ENCODE measurements at places on chromosomes 1 and 21.

DNA sequence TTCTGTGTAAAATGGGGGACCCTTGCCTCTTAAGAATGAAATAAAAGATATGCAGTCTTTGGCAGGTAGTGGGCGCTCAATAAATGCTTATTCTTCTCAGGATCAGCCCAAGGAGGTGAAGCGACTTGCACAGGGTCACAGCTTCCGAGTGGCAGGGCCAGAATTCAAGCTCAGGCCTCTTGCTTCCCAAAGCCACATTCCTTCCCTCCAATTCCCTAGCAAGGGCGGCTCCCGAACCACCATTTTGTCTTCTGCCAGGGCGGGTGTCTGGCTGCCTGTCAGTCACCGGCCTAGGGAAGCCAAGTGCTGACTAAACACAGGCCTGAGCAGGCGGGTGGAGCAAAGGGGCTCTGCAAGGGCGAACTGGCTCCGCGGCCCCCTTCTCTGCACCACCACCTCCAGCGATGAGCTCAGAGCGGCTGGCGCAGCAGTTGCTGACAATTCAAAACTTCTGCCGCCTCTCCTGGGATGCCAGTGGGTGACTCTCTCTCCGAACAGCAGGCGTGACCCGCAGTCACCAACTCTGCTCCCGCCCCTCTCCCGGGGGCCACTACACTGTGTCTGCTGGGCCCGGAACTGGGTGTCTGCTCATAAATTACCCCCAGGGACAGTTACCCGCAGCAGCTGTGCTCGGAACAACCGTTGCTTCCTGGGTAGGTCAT lies 10.8 kb downstream of the GPR3 start:
- DNase-seq, result peak; percentile 50

DNA sequence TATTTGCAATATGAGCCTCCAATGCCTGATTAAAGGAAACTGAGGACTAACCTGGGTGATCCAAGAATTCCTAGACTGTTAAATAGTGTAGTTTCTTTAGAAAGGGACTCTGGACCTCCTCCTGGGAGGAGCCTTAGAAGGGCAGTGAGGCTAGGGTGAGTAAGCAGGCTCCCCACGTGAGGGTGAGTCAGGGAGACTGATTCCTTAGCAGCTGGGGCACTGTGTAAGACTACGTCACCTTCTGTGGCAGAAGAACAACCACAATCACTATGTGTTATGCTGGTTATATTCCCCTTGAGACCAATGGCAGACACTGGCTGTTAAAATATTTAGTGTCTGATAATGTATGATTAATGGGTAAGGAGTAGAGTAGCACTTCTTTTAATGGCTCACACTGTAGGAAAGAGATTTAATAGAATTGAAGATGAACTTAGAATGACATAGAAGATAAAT lies 53.3 kb upstream of the SYT14 start:
- DNase-seq, result no peak

- DNase-seq, result no peak
These were observed 16.1 kb downstream of the CNR2 start for GRCh38 chr1:23897083-23897482.

DNA sequence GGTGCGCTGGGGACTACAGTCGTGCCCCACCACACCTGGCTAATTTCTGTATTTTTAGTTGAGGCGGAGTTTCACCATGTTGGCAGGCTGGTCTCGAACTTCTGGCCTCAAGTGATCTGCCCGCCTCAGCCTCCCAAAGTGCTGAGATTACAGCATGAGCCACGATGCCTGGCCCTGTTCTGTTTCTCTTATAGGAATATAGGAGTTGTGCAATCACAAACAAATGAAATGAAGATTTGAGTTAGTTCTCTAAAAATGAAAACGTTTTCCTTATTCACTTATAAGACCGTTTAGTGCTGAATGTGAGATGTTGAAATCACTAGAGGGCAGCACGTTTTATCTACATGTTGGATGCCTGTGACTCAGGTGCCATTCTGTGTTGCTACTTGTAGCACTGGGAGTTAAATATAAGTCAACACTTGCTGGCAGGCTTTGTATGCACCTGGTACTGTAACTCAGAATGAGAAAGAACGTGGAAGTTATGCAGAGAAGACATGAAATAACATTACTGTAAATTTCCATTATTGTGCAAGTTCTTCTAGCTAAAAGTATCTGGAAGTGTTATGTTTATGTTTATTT lies 45.8 kb downstream of the MIGA1 start:
- no peak for DNase-seq

DNA sequence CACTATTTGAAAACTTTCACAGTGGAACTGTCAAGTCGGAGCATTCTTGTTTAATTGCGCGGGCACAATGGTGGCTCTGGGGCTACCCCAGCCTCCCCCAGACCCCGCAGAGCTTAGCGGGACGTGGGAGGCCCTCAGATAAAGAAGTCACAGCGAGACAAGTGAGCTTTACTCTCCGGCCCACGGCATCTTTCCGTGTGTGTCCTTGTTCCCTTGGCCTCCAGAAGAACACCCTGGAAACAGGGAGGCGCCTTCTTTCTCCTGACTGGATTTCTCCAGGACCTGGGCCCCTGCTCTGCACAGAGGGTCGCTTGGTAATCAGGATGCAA lies 382.8 kb downstream of the RRAGC start:
- DNase-seq, result peak; percentile 25

DNA sequence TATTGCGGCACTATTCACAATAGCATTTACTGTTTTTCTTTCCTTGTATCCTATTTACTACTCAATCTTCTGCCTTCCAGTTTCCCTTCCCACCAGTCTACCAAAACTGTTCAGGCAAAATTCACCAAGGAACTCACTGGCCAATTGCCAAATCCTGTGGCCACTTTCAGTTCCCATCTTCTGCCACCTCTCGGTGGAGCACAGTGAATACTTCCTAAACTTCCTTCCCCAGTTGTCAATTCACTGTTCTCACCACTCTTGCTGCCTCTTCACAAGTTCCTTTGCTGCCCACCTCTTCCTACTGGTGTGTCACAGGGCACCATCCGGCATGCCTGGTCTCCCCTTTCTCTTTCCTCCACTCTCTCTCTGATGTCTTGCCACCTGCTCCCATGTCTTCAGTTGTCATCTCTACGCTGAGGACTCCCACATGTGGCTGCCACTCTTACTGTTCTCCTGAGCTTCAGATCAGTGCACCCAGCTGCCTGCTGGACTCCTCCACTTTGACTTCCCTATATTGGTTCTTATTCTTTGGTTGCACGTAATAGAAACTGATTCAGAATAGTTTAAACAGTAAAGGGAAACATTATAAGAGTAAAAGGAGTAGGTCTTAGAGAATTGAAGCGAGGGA lies 114.4 kb downstream of the PIK3R3 start:
- DNase-seq, result no peak

DNA sequence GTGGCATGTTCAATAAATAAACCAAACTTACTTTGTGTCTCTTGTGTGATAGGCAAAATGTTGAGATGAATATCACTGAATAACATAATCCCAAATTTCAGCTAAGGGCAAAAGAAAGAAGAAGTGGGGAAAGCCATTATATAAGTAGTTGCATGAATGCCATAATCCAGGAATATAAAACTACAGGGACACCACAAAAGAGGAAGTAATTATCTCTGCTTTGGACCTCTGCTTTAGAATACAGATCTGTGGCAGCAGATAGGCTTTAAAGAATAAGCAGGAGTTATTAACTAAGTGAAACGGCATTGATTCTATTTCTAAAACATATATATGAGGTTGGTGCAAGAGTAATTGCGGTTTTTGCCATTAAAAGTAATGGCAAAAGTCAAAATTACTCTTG lies 288.5 kb upstream of the SNX7 start:
- no peak for DNase-seq

GRCh38 chr1:201105688-201106087 lies 6.5 kb downstream of the CACNA1S start:
- DNase-seq, result no peak

DNA sequence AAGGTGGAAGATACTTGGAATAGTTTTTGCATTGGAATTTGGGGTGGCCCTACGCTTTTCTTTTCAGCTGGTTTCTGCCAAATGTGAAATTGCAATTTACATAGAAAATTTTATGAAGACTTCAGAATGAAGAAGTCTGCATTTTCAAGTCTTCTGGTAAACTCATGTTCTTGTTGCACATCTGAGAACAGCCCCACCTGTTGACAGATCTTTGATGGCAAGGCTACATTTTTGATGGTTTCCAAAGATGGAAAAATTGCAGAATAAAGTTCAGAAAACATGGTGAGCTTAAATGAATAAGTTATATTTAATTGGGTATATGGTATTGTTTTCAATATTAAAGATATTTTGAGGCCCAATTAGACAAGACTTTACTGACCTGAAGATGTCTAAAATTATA lies 25.4 kb downstream of the OLFM3 start:
- DNase-seq, result no peak

GRCh38 chr1:243503155-243503554 lies 247.3 kb downstream of the SDCCAG8 start:
- DNase-seq, result no peak

DNA sequence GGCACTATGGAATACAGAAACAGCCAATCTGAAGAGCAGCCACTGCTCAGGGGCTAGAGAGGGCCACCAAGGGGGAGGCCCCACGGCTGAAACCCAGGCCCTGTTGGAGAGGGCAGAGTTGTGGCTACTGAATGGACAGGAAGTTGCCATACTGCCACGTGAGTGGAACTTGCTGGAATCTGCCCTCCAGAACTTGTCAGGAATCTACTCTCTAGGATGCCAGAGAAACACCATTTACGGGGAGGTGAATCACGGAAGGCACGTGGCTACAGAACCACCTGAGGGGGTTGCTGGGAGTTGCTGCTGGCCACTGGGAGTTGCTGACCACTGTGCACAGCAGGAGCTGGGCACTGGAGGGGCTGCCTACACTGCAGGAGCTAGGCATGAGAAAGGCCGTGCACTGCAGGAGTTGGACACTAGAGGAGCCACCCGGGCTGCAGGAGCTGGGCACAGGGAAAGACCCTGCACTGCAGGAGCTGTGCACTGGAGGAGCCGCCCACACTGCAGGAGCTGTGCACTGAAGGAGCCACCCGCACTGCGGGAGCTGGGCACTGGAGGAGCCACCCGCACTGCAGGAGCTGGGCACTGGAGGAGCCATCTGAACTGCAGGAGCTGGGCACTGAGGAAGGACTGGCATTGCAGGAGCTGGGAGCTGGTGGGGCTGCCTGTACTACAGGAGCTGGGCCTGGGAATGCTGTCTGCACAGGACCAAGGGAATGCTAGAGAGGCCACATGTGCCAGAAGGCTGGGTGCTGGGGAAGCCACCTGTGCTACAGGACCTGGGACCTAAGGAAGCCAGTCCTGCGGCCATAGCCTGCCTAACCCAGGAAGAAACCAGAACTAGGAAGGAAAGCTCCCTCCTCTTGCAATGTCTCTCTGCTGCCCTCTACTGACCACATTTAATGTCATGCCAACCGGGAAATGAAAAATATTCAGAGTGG lies 343.4 kb downstream of the MATN1 start:
- peak; percentile 68 for DNase-seq

- no peak for DNase-seq
These were observed 10.6 kb downstream of the URB1 start for GRCh38 chr21:32382108-32382644.
